ENCODE measurements at places on chromosomes 4 and X.

GRCh38 chrX:70998411-70999027 is 67.6 kb upstream of the SLC7A3 start:
- H3K27me3 ChIP-seq = no peaks in the 10 kb centered on the region
- H3K4me1 ChIP-seq = no peaks in the 10 kb centered on the region
- no peak overlapping the region for H3K27ac ChIP-seq
- H3K36me3 ChIP-seq = no peaks in the 10 kb centered on the region
- H3K4me3 ChIP-seq = no peak overlapping the region

GRCh38 chr4:99013402-99013843 is 17.9 kb downstream of the METAP1 start:
- H3K4me1 ChIP-seq = peaks cover 12% of the 10 kb centered on the region
- no peaks in the 10 kb centered on the region for H3K36me3 ChIP-seq
- no peaks in the 10 kb centered on the region for H3K27me3 ChIP-seq

GRCh38 chr4:24514808-24515207 is 69.5 kb downstream of the DHX15 start:
- no peak overlapping the region for H3K27ac ChIP-seq
- peaks cover 49% of the 10 kb centered on the region for H3K4me1 ChIP-seq
- H3K4me3 ChIP-seq = no peak overlapping the region

DNA sequence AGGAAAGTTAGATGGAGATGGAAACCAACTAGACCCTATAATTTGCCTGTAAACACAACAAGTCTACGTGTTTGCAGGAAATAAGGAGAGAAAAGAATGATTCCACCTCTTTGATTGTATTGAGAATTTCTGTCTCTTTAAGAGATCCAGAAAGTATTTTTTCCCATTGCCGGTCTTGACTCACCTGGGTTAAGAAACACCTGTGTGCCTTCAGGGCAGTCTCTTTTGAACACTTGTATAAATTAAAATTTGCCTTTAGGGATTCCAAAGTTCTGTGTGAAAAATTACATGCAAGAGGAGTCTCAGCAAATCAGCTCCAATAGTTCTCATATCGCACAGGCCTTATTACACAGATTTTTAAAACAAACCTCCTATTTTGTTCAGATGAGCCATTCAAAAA is 46.0 kb upstream of the SMAD1 start:
- DNase-seq = no peak
- no peaks in the 10 kb centered on the region for H3K4me1 ChIP-seq
- no peak overlapping the region for H3K27ac ChIP-seq
- H3K4me3 ChIP-seq = no peak overlapping the region

DNA sequence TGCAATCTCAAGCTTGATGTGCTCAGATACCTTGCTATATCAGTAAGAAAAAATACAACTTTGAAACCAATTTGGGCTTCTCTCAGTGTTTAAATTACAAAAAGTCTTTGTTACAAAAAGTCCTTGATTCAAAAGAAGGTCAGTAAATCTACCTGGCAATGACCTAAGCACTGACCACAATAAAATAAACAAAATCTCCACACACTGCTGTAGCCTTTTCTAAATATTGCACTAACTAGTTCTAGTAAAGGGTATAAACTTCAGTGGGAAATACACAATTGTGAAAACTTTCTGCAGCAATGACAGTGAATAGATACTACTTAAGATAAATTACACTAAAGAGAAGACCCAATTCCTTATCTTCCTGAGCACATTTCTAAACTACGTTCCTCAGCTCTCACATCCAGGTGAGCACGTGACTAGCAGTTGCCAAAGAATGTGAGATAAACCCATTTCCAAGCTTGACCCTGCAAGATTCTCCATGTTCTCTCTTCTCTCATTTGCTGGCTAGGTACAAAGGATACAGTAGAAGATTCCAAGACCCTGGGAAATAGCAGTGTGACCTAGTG is 81.4 kb upstream of the GPR34 start:
- no peak for DNase-seq
- H3K4me1 ChIP-seq = no peaks in the 10 kb centered on the region
- no peaks in the 10 kb centered on the region for H3K36me3 ChIP-seq
- no peaks in the 10 kb centered on the region for H3K27me3 ChIP-seq
- no peak overlapping the region for H3K27ac ChIP-seq
